HTR-8/SVneo (cell line): ENCODE measurements at places on chromosomes 4 and X.

GRCh38 chr4:76982638-76983584, 33.4 kb downstream of the SEPTIN11 start:
- no peak for DNase-seq

- no peak for DNase-seq
Measured at GRCh38 chr4:37594099-37594498, 92.1 kb downstream of the RELL1 start.

GRCh38 chrX:143853488-143853887, 30.4 kb upstream of the UBE2NL start:
- no peak for DNase-seq

GRCh38 chrX:69761633-69762032, 145.7 kb downstream of the EDA start:
- no peak for DNase-seq

- no peak for DNase-seq
Measured at GRCh38 chr4:96166806-96167205, 326.9 kb downstream of the PDHA2 start.
